ENCODE measurements at places on chromosomes 5 and 9. TPM values are rescaled to one million over a fixed set of nuclear protein-coding genes. Genes with fewer than 3 reads are reported as not detected.

FIBCD1 gene
- total RNA-seq = 14.6 TPM

- no peak for DNase-seq
Measured at GRCh38 chr5:105782501-105782900, 1888.2 kb downstream of the EFNA5 start.

GRCh38 chr9:90956026-90956810 lies 154.6 kb downstream of the SYK start:
- DNase-seq = no peak

- DNase-seq = no peak
Measured at GRCh38 chr5:171413153-171413910, 6.1 kb upstream of the FGF18 start.

PPP3R2 gene
- total RNA-seq = not detected

AK8 gene
- total RNA-seq = 0.42 TPM

DNA sequence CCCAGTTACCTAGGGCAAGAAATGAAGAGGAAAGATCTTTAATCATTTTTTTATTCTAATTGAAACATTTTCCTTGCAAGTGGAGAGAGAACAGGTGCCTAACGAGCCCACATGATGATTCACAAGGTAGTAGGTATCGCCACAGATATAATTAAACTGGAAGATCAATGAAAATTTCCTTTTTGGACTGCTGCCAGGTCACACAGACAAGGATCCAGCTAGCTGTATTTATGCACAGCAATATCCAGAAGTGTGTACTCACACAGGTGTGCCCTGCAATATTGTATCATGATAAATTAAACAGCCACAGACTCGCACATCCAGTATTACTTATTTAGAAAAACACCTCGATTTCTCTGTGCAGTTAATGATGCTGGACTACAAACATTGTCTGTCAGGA lies 294.0 kb upstream of the SMARCA2 start:
- no peak for DNase-seq

GRCh38 chr5:124519396-124519795 lies 227.0 kb downstream of the ZNF608 start:
- DNase-seq = no peak

Measured in NCI-H460 (cell line).